ENCODE measurements at places on chromosomes 5 and 9. TPM values are rescaled to one million over a fixed set of nuclear protein-coding genes. Genes with fewer than 3 reads are reported as not detected.
A peak's percentile ranks its signal among the peaks of the same experiment; 100 is the strongest.

- no peak for DNase-seq
Observed at GRCh38 chr5:82822634-82822927, 254.6 kb downstream of the TMEM167A start.

DNA sequence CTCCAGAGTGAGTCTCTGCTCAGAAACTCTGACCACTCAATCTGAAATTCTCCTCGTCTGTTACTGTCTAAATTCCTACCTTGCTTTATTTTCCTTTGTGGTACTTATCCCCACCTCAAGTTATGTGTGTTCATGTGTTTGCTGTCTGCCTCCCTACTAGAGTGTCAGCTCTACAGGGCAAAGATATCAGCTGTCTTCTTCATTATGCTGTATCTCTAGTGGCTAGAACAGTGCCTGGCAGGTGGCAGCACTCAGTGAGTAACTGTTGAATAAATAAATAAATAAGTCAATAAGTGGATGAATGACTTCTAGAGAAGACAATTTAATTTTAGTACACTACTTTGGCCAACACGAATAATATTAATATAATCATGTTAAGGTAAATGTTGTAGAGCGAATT, 92.3 kb downstream of the BOD1 start:
- no peak for DNase-seq

DNA sequence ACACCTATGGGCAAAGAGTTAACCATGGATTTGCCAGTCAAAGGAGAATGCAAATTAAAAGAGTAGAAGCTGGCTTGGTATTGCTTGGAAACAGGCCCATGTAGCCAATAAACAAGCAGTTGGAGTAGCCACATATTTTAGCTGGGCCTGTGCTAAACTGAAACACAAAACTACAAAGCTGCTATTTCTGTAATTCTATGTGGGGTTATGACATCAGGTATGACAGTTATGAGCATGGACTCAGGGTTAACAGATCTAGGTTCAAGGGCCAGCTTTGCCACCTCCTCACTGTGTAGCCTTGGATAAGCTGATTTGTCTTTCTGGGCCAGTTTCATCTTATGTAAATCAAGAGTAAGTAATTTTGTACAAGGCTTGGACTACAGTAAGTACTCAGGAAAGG, 142.7 kb downstream of the PIP5K1B start:
- DNase-seq, result no peak

DNA sequence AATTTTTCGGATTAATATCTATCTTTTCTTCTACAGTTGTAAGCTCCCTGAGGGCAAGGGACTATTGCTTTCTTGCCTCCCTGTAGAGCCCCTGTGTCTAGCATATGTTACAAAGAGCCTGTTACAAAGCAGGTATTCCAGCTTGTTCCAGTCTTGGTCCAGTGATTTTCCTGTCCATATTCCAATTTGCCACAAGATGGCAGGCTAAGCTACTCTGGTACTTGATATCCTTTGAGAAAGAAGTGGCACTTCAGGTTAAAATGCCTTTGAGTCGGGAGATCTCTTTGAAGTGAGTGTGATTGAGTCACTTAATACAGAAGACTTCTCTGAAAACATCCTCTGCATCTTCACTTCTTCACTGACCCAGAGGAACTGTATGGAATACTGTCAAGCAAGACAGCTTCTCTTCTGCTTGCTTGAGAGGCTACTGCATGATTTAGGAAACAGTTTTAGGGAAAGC, 24.5 kb downstream of the CAVIN4 start:
- peak; percentile 17 for DNase-seq

DNA sequence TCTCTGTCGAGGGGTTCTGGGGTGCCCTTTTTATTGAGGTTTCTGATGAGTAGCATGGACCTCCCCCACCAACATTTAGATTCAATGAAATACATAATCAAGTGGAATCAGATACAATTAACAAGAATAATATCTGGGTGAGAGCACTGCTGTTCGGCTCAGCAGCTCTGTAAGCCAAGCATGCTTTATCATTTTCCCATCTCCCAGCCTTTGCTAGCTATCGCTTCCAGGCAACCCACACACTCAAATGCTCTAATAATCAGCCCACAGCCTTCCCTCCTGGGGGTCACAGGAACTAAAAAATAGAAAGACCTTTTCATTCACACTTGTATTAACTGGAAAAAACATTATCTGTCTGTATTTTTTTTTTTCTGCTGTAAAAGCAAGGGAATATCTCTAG, 8.9 kb downstream of the PLPPR1 start:
- DNase-seq, result no peak

GRCh38 chr5:1498623-1499416, 24.9 kb downstream of the LPCAT1 start:
- DNase-seq, result no peak

DNA sequence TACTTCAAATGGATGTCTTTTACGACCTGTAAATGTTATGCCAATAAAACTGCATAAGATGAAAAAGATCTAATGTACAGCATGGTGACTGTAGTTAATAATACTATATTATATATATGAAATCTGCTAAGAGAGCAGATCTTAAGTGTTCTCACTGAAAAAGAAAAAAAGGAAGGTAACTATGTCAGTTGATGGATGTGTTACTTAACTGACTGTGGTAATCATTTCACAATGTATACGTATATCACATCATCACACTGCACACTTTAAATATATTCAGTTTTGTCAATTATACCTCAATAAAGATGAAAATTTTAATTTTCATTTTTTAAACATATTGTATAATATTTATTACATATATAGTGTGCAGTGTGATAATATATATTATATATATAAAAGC, 31.9 kb downstream of the THBS4 start:
- DNase-seq, result no peak

PCSK1 gene
- not detected for total RNA-seq

DNA sequence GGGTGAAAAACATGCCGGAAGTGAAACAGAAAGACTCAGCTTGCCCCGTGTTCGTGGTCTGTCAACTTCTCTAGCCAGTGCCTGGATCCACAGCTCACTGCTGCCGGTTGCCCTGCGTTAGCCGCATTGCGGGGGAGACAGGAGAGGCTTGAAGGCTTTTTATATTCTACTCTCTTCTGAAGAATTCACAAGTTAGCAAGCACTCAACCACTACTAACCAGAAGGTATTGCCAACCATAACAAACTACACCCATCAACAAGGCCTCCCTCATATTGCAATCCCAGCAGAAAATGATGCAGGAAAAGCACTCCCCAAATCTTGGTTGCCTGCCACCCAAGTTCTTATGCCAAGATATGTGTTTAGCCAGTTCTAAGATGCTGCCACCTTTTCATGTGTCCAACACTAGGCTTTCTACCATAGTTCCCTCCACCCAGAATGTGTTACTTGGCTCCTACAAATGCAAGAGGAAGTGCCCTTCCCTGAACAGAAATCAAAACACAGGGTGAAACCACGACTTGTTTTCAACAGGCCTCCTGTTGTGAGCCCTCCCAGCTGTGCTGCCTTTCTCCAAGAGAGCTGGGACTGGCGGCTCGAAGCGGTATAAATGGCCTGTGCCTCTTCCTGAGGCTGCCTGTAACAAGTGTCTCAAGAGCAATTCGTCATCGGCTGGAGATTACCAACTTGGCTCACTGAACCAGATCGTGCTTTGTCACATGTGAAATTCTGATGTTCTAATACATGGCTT, 129.0 kb downstream of the SNX18 start:
- peak; percentile 70 for DNase-seq

CCNH gene
- total RNA-seq, result 58.1 TPM

- peak; percentile 35 for DNase-seq
Observed at GRCh38 chr5:159208514-159209437, 577 bp downstream of the RNF145 start.

UGT3A1 gene
- total RNA-seq, result not detected

GRCh38 chr9:129163753-129164152, 14.3 kb downstream of the IER5L start:
- no peak for DNase-seq

GRCh38 chr5:116750631-116751580, 176.3 kb upstream of the SEMA6A start:
- DNase-seq, result no peak

- DNase-seq, result no peak
Observed at GRCh38 chr9:7315116-7315515, 484.5 kb downstream of the DMAC1 start.

GRCh38 chr5:3597167-3598007, 1.8 kb downstream of the IRX1 start:
- no peak for DNase-seq

LRRC19 gene
- total RNA-seq, result not detected

DNA sequence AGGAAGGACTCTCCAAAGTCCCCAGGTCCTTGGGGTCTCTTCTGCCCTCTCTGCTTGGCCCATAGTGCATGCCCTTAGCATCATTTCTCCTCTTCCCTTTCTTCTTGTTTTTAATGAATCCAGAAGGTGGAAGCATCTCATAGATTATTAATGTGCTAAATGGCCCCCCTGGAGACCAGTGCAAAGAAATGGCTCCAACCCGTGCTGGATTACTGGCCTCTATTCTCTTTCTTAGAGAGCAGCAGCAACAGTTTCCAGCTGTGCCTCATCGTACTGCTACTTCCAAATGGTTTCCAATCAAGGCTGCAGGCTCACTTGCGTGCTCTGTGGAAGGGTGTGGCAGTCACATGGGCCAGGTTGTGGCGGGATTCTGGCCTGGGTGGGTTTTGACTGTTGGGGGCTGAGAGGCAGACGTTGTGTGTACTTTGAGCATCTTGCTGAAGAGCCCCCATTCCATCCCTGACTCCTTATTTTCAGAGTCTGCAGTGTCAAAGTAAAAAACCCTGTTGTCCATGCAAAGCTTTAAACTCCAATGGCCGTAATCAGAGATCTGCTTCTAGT, 139.7 kb downstream of the GABBR2 start:
- no peak for DNase-seq

KCNV2 gene
- total RNA-seq, result not detected

DNA sequence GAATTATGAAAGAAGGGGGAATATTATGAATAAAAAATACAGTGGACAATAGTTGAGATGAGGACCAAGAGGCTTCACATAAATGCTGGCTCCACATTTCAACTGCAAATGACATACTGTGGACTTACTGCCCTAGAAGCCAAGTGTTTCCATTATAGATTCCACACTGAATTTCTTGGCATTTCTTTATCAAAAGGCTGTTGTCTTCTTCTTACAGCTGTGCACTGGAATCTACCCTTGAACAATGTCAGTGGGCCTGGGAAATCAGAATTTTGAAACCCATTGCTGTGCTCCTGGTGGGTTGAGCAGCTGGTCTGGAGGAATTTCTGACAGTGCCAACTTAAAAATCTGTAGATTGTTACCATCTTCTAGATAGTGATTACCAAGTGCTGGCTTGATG, 49.9 kb downstream of the TNC start:
- no peak for DNase-seq

- DNase-seq, result no peak
Observed at GRCh38 chr9:112203536-112203935, 28.4 kb upstream of the SUSD1 start.

CARD9 gene
- 0.22 TPM for total RNA-seq

DNA sequence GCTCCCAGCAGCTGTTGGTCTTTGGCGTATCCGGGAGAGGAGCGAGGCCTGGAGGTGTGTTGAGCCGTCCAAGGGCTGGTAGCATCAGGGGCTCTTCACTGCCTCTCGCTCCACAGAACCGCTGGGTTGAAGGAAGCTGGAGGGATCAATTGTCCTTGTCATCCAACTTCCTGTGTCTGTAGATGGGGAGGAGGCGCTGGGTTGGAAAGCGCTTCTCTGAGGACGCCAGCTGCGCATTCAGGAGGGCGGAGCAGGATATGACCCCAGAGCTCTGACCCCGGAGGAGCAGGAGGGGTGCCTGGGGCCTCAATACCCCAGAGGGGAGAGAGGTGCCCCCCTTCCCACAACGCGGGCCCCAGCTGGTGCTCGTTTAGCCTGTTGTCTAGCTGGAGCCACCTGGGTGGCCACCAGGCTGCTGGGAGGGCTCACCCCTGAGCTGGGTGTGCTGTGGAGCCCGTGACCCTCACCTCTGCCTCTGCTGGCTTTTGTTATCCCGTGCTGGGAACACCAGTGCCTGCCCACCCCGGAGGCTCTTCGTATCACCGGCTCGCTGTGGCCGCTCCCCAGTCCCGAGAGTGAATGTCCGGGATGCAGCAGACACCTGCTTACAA, 2.0 kb upstream of the DBH start:
- no peak for DNase-seq

DNA sequence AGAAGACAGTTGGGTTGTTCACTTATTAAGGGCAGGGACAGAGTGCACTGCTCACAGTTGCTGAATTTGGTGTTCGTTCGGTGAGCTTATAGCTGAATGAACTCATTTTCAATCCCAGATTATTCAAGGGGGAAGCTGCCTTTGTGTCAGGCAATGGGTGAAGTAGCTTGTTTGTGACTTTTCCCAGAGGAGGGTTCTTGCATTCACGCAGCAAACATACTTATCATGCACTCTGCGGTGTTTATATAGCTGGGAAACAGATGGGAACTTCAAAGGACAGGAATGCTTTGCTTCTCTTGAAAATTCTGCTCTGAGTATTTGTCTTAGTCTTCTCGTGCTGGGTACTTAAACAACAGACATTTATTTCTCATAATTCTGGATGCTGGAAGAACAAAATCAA, 64.7 kb upstream of the ABCA1 start:
- no peak for DNase-seq

SPATA31D4 gene
- total RNA-seq, result not detected

DNA sequence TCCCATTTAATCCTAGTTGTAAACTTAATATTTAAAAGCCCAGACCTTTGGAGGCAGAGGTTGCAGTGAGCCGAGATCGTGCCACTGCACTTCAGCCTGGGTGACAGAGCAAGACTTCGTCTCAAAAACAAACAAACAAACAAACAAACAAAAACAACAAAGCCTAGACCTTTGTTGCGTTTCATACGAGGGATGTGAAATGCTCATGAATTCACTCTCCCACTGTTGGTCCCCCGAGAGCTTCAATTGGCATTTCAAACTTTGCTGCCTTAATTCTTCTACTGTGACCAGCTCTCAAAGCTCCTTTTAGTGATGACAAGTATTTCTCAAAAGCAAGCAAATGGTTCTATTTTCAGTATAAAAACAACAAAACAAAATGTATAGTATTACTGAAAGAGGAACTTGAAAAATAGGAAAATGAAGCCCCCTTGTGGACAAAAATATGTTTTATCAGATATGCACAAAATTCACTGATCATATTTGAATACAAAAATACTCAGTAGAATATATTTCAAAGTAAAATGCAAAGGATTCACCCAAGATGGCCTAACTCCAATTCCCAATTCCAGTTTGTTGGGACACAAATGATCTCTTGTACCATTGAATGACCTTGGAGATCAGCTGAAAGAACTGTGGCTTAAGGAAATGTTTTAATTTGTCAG, 140.4 kb downstream of the ESM1 start:
- no peak for DNase-seq

NEUROG1 gene
- total RNA-seq, result not detected

PCDHA2 gene
- not detected for total RNA-seq

IFNA2 gene
- not detected for total RNA-seq

ZBTB34 gene
- 4.6 TPM for total RNA-seq

CEL gene
- 2.2 TPM for total RNA-seq

- no peak for DNase-seq
Observed at GRCh38 chr5:11528720-11529119, 375.5 kb downstream of the CTNND2 start.

- no peak for DNase-seq
Observed at GRCh38 chr9:71177901-71178300, 56.5 kb upstream of the TRPM3 start.

GPX3 gene
- not detected for total RNA-seq

- DNase-seq, result no peak
Observed at GRCh38 chr5:27592231-27592630, 553.8 kb upstream of the CDH9 start.

GRCh38 chr5:107147589-107147988, 523.1 kb downstream of the EFNA5 start:
- DNase-seq, result no peak

Data from activated naive CD4-positive, alpha-beta T cell treated with anti-CD3 and anti-CD28 coated beads for 36 hours (primary cell).